Urinary bladder (tissue), 4 donors: ENCODE measurements at places on chromosomes 1 and 21.

- no peak for DNase-seq
Observed at GRCh38 chr1:153852170-153852569, 70.6 kb downstream of the GATAD2B start.

DNA sequence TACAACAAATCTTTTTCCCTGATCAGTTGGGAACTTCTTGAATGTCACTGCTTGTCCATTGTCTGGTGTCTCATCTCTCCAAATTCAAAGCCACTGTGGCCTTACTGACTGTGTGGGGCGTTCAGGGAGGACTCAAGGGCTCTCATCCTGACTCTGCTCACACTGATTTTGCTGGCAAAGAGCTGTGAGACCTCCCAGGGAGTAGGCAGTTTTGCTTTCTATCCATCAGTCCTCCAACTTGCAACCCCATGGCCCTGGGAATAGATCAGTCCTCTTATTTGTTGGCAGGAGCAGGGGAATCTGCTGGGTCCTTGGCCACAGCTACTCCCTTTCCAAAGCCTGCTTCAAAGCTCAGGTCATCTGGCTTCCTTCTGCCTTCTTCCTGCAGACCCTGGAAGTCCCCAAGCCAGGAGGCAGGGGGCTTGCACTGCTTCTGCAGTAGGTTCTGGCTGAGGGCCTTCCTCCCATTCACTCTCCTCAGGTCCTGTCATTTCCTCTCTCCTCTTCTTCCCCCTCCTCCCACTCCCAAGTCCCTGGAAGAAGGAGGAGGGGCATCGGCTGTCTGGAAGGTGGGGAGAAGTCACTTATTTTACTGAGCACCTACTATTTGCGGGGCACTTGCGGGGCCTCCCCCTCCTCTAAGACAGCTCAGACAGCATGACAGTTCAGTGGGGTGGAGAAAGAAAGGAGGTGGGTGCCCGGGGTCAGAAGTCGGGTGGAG lies 876 bp upstream of the NAV1 start:
- DNase-seq = no peak

GRCh38 chr1:169574336-169574735 lies 11.9 kb downstream of the F5 start:
- DNase-seq = no peak

GRCh38 chr1:247347477-247348222 lies 16.0 kb upstream of the ZNF496 start:
- DNase-seq = no peak

DNA sequence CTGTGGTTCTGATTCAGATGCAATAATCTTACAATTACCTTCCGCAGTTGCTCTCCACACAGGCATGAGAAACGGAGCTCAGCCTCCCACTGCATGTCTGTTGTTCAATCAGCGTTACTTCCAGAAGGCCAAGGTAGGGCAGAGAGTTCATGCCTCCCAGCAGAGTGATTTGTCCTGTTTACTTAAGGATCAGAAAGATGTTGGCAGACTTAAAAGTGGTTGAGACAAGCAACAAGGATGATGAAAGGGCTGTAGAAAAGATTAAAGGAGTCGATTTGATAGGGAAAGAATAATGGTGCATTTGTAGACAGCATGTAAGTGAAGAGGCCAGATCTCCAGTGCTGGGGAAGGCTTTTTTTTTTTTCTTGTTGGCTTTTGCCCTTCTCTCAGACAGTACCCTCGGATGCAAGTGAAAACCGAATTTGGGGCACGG lies 26.6 kb downstream of the ARMH1 start:
- DNase-seq = no peak

GRCh38 chr1:16178596-16179497 lies 23.0 kb upstream of the EPHA2 start:
- DNase-seq = no peak

DNA sequence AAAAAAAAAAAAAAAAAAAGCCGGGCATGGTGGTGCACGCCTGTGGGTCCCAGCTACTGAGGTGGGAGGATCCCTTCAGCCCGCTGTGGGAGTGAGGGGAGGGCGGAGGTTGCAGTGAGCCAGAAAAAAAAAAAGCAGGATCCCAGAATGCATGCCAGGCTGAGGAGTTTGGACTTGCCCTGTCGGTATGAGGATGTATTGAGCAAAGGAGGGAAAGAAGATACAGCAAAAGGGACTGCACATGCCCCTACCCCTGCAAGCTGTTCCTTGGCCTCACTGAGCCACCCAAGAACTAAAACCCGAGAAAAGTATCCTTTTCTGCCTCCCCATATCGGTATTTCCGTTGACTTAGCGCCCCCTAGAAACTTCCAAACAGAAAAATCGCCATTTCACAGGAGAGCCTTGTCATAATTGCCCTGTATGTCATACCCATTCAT lies 1.3 kb upstream of the GPATCH4 start:
- no peak for DNase-seq

DNA sequence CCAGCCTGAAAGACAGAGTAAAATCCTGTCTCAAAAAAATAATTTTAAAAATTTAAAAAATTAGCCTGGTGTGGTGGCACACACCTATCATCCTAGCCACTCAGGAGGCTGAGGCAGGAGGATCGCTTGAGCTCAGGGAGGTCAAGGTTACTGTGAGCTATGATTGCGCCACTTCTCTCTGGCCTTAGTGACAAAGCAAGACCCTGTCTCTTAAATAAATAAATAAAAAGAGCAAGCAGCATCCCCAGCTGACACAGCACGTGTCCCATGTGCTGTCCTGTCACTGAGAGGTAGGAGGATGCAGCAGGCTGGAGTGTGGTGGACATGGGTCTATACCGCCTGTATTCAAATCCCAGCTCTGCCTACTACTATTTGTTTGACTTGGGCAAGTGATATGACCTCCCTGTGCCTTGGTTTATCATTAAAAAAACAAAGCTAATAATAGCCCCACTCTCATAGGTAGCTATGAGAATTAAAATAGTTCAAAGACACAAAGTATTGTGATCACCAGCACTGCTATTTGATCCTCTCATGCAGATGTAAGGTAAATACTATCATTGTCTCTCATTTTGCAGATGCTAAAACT lies 22.2 kb upstream of the ECE1 start:
- no peak for DNase-seq

- no peak for DNase-seq
Observed at GRCh38 chr1:204709960-204710912, 24.7 kb upstream of the LRRN2 start.

DNA sequence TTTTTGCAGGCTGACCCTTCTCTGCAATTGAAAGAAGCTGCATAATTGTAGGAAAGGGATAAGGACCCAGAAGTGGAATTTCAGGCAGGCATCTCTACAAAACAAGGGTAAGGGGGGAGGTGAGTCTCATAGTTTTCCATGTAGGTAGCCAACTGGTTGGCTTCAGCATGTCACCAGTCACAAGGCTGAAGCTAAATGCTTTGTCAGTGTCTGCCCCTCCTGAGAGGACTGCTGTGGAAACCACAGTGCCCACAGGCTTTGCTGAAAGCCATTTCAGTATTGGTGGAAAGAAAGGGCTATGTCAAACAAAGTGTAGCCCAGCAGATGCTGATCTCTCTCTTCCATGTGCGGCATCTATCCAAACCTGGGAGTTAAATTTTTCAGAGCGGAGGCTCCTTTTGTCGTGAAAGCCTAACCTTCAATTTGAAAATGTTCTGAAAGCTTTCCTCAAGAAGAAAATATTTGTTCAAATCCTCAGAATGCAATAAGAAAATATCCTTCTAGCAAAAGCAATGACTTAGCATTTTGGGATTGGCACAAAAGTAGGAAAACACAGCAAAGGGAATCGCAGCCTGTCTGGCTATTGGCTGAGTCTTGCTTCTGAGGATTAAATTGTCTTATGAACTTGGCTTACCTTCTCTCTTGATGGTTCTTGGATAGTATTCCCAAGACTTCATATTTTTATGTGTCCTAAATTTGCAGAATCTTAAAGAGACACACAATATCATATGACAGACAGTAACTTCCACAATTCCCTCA lies 591.7 kb downstream of the PLPP3 start:
- DNase-seq = no peak

GRCh38 chr1:96418969-96419368 lies 302.6 kb upstream of the PTBP2 start:
- no peak for DNase-seq

- no peak for DNase-seq
Observed at GRCh38 chr1:243882276-243882675, 32.2 kb upstream of the AKT3 start.

- no peak for DNase-seq
Observed at GRCh38 chr1:202164271-202165037, 4.1 kb upstream of the PTPN7 start.

- DNase-seq = no peak
Observed at GRCh38 chr1:161954050-161954449, 69.6 kb downstream of the OLFML2B start.

DNA sequence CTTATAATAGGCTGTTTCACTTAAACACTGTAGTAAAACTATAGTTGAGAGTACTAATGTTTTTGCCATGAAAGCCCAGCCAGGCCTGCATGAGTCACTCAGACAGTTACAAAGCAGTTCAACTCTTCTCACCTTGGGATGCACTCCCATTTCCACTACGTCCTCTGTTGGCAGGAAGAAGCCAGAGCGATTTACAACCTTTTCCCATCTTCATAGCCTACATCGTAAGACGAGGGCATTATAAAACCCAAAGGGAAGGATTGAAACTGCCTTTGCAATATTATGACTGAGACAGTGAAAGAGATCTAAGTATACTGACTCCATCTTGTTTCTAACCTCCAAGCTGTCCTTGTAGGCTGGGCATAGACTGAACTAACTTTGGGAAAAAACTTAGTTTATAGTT lies 71.8 kb upstream of the CSF1 start:
- DNase-seq = no peak

DNA sequence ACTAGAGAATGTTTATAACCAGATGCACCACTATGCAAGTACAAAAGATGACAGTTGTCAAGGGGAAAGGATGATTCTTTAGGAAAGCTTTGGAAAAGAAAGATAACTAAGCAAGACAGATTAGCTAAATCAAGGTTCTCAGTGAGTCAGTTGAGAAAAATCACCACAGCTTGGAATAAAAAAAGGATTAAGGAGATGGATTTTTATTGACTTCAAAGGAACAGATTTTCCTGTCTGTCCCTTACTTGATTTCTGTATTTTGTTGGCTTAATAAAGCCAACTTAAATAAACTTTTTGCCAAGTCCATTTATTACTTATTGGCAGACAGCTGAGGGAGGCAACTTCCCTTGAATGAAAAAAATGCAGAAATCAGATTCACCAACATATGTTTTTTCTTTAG lies 93.9 kb downstream of the NR5A2 start:
- no peak for DNase-seq

- no peak for DNase-seq
Observed at GRCh38 chr1:36626435-36626834, 143.7 kb upstream of the CSF3R start.
